ENCODE measurements at places on chromosomes 2 and 18. TPM values are rescaled to one million over a fixed set of nuclear protein-coding genes. Genes with fewer than 3 reads are reported as not detected.

CYS1 gene
- 0.42 TPM for polyA plus RNA-seq

SERPINB12 gene
- polyA plus RNA-seq: not detected

DNAJB2 gene
- polyA plus RNA-seq: 181 TPM

DNA sequence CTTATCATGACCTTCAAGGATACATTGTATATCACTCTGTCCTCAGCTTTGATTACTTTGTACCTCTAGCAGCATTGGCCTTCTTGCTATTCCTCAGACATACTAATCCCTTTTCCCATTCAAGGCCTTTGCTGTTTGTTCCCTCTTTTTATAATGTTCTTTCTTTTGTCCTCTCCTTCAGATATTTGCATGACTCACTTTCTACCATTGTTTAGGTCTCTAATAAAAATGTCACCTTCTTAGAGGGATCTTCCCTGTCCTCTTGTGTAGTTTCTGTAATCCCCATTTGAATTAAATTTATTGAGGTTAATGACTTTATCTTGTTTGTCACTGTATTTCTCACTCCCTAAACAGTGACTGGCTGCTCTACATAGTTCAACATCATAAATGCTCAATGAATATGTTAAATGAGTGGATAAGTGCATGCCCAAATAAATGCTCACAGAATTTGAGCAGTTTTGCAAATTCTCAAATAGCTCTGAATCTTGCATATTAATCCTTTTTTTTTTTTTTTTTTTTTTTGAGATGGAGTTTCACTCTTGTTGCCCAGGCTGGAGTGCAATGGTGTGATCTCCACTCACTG, 135.9 kb downstream of the AGPS start:
- peaks cover 29% of the 10 kb centered on the region for H3K36me3 ChIP-seq
- no peak overlapping the region for H3K27ac ChIP-seq
- no peaks in the 10 kb centered on the region for H3K4me1 ChIP-seq
- no peak for DNase-seq
- no peak overlapping the region for H3K4me3 ChIP-seq

- no peak for DNase-seq
- no peak overlapping the region for H3K4me3 ChIP-seq
- no peak overlapping the region for H3K27ac ChIP-seq
- peaks cover 34% of the 10 kb centered on the region for H3K4me1 ChIP-seq
- H3K27me3 ChIP-seq: no peaks in the 10 kb centered on the region
Observed at GRCh38 chr2:119369845-119370244, 3.1 kb downstream of the DBI start.

DNA sequence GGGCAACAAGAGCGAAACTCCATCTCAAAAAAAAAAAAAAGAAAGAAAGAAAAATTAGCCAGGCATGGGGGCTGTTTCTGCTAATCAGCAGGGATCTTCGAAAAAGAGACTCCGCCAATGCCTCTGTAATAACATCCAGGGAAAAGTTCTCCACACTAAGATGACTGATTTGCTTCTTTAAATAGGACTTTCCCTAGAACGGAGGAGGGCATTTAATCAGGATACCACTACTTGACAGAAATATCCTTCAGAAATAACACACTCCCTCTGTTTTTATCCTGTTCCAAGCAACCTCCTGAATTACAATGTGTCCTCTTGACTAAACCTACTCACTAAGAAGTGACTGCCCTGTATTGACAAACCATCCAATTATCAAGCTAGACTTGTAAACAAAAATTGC, 21.7 kb downstream of the REV1 start:
- peak overlapping the region; percentile 56 for H3K27ac ChIP-seq
- H3K36me3 ChIP-seq: peaks cover 3% of the 10 kb centered on the region
- DNase-seq: no peak
- peaks cover 15% of the 10 kb centered on the region for H3K4me1 ChIP-seq
- no peaks in the 10 kb centered on the region for H3K27me3 ChIP-seq

GRCh38 chr18:37012452-37012851, 183.5 kb downstream of the KIAA1328 start:
- H3K4me1 ChIP-seq: no peaks in the 10 kb centered on the region
- H3K4me3 ChIP-seq: no peak overlapping the region
- DNase-seq: no peak
- no peak overlapping the region for H3K27ac ChIP-seq
- H3K27me3 ChIP-seq: no peaks in the 10 kb centered on the region

- H3K4me3 ChIP-seq: no peak overlapping the region
- H3K27ac ChIP-seq: no peak overlapping the region
- DNase-seq: no peak
- no peaks in the 10 kb centered on the region for H3K4me1 ChIP-seq
- no peaks in the 10 kb centered on the region for H3K36me3 ChIP-seq
Observed at GRCh38 chr2:170237572-170238120, 59.7 kb downstream of the MYO3B start.

DNA sequence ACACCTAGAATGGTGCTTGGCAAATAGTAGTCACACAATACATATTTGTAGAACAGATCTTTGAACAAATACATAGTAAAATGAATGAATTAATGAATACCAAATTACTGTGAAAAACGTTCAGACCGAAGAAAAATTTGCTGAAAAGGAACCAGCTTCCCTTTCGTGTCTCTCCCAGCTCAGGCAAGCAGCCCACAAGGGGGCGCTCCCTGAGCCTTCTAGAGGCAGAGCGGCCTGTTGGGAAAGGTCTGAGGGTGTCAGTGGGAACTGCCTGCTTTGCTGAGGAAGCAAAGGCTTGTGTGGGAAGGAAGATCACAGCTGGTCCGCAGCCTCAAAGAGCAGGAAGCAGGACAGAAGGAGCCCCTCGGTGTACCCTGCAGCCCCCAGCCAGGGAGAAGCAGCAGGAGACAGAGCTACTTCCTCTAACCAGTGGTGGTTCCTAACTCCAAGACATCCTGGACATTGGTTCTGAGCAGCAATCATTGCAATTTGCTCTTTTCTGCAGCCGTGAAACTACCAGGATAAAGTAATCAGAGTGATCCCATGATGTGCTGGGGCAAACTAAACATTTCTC, 231.1 kb downstream of the ANKRD30B start:
- no peak for DNase-seq
- H3K27me3 ChIP-seq: no peaks in the 10 kb centered on the region
- H3K36me3 ChIP-seq: no peaks in the 10 kb centered on the region
- H3K27ac ChIP-seq: no peak overlapping the region
- no peaks in the 10 kb centered on the region for H3K4me1 ChIP-seq

Measured in heart left ventricle (tissue), 16 donors.